ENCODE measurements at places on chromosomes 16 and 17.

- DNase-seq: no peak
Observed at GRCh38 chr17:21392266-21392665, 16.1 kb downstream of the KCNJ12 start.

- DNase-seq: no peak
Observed at GRCh38 chr16:4945560-4946502, 8.9 kb upstream of the PPL start.

- no peak for DNase-seq
Observed at GRCh38 chr16:52456368-52456767, 90.6 kb downstream of the TOX3 start.

DNA sequence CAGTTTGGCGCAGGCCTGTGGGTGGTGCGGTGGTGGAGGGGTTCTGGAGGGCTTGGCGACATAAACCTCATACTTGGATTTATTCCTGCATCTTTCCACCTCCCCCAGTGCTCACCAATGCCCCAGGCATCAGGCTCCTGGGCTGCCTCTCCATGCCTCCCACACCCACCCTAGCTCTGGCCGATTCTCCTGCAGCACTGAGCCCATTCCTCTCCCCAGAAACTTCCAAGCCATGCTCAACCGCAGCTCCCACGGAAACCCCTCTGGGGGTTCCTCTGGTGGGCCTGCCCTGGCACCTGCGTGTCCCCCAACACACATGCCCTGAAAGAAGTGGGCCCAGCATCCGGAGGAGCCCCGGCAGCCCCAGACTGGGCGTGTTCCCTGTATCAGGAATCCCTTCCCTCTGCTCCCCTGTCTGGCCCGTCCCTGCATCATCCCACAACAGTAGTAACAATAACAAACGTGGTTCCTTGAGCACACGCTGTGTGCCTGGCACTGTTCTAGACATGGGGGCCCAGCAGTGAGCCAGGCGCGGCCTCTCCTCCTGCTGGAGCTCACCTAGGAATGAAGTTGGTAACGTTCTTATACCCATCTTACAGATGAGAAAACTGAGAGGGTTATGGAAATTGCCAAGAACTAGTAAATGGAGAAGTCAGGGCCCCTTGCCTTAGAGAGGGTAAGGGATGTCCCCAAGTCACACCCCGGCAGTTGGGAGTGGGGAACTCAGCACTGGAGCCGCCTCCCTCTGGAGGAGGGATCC lies 2.3 kb downstream of the PRSS21 start:
- no peak for DNase-seq

DNA sequence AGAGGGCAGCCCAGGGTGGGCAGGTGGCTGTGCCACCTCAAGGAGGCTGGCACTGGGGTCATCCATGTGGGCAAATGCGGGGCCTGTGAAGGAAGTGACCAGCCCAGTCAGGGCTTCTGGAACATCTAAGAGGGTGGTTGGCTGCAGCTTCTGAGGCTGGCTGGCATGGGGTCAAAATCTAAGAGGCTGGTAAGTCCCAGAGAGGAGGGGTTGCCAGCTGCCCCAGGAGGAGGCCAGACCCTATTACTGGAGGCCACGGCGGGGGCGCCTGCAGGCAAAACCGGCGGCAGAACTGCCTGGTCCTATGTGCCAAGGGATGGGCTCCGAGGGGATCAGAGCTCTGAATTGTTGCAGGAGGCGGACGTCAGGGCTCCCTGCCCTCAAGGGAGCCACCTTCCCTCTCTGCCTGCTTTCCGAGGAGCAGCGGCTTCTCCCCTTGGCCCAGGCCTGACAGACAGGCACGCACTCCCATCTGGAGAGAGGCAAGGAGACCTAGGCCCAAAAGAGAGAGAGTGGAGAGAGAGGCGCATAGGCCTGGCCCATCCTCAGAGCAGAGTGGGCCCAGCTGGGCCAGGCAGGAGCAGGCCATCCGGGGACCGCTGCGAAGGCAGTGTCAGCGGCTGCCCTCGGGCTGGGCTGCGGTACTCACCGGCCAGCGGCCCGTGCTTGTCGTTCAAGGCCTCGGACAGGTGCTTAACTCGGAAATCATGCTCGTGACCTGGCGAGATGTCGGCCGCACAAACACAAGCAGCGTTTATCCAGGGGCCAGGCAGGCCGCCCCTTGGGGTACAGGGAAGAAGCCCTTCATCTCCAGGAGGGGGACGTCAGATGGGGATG lies 10.9 kb downstream of the ZACN start:
- no peak for DNase-seq

GRCh38 chr16:14378131-14378551 lies 251.9 kb downstream of the PARN start:
- DNase-seq: no peak

GRCh38 chr17:17703140-17703919 lies 22.1 kb downstream of the RAI1 start:
- no peak for DNase-seq
